C1 segment of cervical spinal cord (tissue), 14 donors: ENCODE measurements at places on chromosomes 16 and 17.

- DNase-seq, result no peak
Observed at GRCh38 chr17:9729034-9729650, 62.2 kb downstream of the DHRS7C start.

GRCh38 chr16:8146256-8147012 is 443.9 kb downstream of the TMEM114 start:
- no peak for DNase-seq

- no peak for DNase-seq
Observed at GRCh38 chr16:53105565-53105964, 50.8 kb downstream of the CHD9 start.

- no peak for DNase-seq
Observed at GRCh38 chr16:100989-101388, 23.0 kb downstream of the MPG start.

DNA sequence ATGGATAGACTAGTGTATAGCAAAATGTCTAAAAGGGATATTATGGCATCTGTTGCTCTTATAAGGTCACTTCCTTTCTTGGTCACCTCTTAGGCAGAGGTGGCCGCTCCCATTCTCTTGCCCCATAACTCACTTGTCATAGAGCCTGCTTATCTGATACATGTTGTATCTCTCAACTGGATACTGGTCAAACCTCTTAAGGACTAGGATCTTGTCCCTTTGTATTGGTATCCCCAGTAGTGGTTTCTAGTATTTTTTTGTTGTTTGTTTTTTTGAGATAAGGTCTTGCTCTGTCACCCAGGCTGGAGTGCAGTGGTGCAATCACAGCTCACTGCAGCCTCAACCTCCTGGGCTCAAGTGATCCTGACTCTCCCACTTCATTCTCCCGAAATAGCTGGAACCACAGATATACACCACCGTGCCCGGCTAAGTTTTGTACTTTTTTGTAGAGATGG is 27.0 kb downstream of the ZSWIM7 start:
- DNase-seq, result no peak
